Activated naive CD4-positive, alpha-beta T cell treated with anti-CD3 and anti-CD28 coated beads, Interleukin-2, amount 50 U/mL, for 16 hours (primary cell): ENCODE measurements at places on chromosomes 5 and 9.

DNA sequence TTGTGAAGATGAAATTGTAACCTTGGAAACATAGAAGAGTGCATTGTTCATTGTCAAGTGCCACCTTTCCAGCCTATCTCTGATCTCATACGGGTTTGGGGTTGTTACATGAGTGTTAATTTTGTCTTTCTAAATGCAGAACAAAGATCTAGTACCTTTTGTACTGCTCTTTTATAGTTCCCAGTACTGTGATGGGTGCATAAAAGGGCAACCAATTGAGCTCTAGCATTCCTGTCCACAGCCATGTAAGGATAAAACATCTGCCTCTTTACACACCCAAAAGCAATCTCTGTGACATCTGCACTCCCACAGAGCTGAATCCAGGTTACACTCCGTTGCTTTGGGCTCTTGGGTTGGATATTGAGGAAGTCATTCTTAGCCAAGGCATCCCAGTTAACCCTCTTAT lies 255.2 kb downstream of the SGCD start:
- no peak for DNase-seq

DNA sequence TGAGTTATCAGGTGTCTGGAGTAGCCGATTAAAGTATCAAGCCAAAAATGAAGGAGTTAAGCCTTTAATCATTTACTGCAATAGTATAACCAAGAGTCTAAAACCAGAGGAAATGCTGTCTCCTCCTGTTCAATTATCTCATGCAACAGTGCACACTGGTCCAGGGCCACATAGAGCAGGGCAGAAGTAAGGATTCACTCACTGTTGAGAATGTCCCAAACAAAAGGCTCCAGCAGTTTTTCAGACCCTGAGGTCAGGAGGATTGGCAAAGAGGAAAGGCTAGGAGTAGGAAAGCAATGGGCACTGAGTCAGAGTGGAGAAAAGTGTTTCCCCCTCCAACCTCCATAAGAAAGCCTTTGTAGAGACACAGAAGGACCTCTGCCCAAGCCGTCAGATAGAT lies 168.2 kb downstream of the RNF180 start:
- no peak for DNase-seq

DNA sequence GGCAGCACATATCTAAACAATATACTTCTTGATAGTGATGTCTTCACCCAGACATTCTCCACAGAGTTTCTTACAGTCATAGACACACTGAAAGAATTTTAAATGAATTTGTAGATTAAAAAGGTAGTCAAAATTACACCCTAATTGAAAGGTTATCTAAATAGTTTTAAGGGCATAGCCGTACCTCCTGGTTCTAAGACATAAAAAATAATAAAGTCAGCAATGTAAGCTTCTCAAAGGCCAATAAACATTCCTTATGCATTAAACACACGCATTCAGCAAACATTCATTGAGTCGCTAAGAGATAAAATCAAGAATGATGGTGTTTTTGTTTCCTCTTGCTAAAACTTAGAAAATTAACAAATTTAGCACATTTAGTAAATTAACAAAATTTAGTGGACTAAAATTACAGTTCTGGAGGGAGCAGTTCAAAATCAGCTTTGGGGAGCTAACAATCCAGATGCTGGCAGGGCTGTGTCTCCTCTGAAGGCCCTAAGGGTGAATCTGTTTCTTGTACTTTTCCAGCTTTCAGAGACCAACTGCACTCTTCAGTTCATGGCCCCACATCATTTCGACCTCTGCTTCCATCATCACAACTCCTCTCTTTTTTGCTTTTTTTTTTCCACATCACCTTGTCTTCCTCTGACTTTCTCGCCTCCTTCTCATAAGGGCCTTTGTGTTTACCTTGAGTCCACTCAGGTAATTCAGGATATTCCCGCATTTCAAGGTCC lies 516.5 kb downstream of the DNAH5 start:
- DNase-seq, result no peak

GRCh38 chr5:82862711-82863110 lies 214.5 kb downstream of the TMEM167A start:
- DNase-seq, result no peak

GRCh38 chr5:64532657-64533056 lies 26.8 kb downstream of the RGS7BP start:
- DNase-seq, result no peak

- DNase-seq, result no peak
Measured at GRCh38 chr5:135222771-135223170, 176.3 kb downstream of the MACROH2A1 start.

DNA sequence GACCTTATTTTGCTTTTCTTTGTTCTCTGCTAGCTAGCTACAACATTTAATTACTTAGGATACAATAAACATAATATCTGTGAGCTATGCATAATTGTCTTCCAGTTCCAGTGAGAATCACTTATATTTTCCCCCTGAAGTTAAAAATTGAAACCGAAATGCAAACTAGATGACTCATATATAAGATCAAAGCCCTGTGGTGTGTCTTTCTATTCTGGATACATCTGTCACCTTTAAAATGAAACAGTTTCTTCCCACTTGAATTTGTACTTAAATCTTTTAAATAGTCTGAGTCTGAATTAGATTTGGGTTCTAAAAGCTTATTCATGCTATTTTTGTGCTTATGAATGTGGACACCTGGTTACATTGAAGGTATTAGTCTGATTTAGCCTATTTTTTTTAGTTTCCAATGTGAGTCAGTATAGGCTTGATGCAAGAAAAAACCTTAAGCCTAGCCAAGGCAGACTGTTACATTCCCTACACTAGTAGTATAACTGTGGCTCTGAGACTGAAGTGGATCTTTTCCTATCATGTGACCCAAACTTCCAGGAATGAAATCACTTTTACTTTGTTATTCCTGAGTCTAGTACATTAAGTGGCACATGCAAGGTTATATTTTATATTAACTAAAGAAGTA lies 703.5 kb upstream of the RGMB start:
- DNase-seq, result no peak

DNA sequence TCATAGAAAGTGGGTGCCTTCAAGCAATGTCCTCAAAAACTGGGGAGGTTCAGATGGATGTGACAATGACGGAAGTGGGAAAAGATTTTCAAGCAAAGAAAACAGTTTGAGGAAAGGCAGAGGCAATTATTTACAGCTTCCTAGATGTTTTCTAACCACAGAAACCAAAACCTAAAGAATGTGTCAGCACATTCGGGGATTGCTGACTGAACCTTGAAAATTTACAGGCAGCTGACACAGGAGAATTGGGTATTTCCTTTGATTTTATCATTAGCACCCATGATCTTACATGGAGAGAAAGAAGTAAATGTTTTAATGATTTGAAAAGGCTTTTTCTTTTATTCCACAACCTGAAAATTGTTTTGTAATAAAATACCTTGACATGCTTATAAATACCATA lies 369.0 kb downstream of the ACTL7B start:
- DNase-seq, result no peak

DNA sequence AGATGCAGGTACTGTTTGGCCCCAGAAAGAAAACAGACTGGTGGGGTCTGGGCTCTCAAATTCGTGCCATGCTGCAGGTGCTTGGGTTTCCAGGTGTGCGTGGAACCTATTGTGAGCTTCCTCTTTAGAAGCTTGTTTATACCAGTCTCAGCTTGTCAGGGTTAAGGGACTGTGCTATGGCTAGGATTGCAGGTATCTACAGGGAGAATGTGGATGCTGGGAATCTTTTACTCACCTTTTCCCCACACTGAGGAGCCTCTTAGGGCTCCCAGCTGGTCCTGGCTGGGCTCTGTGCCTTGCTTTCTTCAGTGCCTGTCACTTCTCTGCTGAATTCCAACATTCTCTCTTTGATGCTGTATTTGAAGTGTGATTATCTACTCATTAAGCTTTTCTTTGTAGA lies 111.8 kb downstream of the WDR70 start:
- no peak for DNase-seq

DNA sequence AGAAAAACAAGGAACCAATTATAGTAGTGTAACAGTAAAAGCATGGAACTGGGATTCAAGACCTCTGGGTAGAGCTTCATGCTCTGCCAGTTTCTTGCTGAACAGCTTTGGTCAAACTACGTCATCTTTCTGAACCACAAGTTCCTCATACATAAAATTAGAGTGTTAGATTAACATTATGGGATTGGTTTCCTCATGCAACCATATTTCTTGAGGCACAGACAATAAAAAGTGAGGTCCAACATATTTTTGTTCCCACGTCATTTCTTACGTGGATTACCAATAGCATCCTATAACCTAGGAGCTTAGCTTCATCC lies 354.8 kb downstream of the TMEM232 start:
- DNase-seq, result no peak

- DNase-seq, result no peak
Measured at GRCh38 chr9:79279356-79279755, 292.4 kb upstream of the TLE4 start.

- no peak for DNase-seq
Measured at GRCh38 chr9:125842242-125842641, 95.1 kb downstream of the PBX3 start.

GRCh38 chr9:98708933-98709911 lies at the start of gene GABBR2:
Gene GABBR2, minus strand, starts transcription at chr9:98708935. Its CDS starts 198 bp downstream, at chr9:98708737.
- DNase-seq, result no peak

DNA sequence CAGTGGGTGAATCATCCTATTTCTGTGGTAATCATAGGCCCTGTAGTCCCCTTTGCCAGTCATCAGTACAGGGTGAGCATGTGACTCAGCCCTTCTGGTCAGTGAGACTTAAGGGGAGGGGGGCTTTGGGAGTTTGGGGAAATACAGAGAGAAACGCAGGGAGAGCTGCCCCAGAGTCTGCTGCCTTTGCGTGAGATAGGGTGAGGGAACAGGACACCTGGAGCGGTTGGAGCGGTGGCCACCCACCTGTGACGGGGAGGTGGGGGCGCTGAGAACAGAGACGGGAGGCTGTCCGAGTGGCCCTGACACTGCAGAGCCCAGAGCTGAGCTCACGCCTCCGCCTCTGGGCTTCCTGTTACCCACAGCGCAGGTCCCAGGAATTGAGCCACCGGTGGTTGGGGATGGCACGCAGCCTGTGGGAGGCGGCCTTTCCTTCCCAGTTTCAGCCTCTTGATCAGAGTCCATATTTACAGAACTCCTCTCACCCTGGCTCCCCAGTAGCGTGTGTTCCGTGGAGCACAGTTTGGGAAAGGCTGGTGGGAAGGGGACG lies 92.0 kb upstream of the ERCC6L2 start:
- DNase-seq, result no peak

DNA sequence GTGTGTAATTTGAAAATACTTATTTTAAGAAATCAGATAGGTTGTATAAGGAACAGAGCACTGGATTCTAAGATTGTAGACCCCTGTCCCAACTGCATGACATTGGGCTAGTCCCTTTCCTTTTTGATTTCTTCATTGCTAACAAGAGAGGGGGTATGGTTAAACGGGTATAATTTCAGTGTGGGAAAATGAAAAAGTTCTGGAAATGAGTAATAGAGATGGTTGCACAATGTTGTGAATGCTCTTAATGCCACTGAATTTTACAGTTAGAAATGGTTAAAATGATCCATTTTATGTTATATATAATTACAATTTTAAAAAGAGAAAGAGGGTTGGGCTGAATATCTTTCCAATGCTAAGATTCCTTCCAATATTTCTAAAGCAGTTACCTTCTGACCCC lies 103.3 kb upstream of the LHFPL2 start:
- no peak for DNase-seq

DNA sequence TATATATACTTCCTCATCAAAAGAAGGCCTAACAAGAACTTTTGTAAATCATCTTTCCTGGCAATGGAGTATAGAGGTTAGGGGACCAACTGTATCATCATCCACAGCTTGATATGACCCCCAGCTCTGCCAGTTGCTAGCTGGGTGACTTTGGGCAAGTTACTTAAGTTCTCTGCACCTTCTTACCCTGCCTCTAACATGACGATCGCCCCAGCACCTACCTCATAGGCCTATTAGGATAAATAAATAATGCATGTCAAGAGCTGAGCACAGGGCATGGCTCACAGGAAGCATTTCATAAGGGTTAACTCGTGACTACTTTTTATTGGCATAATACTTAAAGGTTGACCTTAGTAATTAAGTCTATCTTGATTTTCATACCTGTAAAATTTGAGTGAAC lies 29.4 kb upstream of the FGF1 start:
- no peak for DNase-seq

GRCh38 chr5:80573062-80573461 lies 3.0 kb upstream of the ANKRD34B start:
- DNase-seq, result no peak

DNA sequence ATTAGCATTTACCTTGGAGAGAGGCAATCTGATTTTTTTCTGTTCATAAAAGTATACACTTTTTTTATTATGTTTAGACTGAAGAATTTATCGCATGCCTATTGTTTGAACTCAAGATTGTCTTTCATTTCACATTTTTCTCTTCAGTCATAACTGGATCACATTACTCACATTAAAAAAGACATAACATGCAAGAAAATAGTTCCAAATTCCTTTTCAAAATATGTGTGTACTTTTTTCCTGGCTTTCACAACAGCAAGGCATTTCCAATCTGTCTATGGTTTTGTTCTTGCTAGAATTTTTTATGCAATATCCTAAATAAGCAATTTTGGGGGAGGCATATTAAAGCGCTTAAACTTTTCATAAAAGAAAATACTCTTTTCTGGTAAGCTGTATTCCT lies 21.2 kb downstream of the FTMT start:
- DNase-seq, result no peak

- DNase-seq, result no peak
Measured at GRCh38 chr5:1726469-1726865, 73.2 kb downstream of the MRPL36 start.

GRCh38 chr5:96933764-96934707 lies 1.8 kb upstream of the LNPEP start:
- no peak for DNase-seq

DNA sequence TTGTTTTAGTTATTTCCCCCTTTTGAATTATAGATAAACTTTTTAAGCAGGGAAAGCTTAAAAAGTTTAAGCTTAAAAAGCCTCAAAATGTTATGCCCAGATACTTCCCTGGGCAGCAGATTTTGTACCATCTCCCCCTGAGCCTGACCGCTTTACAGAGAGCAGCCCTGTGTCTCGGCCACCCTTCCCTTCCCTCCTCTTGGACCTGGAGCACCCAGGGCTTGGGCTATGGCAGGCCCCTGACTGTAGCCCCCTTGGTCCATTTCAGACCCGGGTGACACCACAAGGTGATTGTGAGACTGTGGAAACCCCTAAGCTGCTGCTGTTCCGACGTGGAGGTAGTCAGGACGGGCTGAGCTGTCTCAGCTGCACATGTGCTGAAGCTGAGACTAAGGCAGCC lies 97.7 kb downstream of the RALGPS1 start:
- DNase-seq, result no peak
